Activated T-cell treated with anti-CD3 and anti-CD28 coated beads, Interleukin-2, amount 50 U/mL, for 48 hours (primary cell): ENCODE measurements at places on chromosomes 16 and 17.
A peak's percentile ranks its signal among the peaks of the same experiment; 100 is the strongest.

DNA sequence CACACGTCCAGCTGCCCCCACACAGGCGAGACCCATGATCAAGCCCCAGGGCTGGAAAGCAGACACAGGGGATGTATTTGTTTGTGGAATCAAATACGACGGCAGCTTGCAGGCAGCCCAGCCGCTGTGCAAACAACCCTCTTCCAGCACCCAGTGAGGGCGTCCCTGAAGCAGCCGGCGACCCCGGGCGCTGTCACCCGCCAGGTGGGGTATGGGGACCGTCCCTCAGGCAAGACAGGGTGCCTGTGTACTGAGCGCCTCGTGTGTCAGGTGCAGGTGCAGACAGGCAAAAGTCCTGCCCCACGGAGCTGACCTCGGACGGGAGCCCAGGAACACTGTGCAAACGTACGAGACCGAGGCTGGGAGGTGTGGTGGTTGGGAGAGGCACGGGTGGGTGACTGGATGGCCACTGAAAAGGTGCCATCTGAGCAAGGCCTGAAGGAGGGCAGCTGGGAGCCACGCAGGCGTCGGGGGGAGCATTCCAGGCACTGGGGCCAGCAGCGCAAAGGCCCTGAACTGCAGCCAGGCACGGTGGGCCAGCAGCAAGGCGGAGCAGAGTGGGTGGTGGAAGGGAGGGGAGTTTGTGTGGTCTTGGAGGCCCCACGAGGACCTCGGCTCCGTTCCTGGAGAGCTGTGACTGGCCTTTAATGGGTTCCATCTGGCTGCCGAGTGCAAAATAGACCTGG, 48.5 kb downstream of the CBFA2T3 start:
- DNase-seq, result no peak

GRCh38 chr16:56849690-56850680, 15.0 kb upstream of the SLC12A3 start:
- DNase-seq, result no peak

DNA sequence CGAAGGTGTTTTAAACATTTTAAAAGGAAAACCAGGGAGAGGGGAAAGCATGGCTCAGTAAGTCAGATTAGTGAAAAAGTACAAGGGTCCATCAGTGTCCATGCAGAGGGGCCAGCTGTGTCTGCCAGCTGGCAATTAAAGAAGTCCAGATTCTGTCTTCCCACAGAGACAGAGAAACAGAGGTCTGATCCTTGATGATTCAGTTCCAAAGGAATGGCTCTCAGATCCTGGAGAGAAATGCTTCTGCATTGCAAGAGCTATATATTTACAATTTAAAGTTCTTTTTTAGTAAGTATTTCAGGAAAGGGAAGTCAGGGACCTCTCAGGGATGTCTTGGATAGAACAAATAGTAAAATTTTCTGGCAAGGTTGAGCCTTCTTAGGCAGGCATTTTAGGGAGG, 56.2 kb downstream of the HSD17B2 start:
- DNase-seq, result no peak

DNA sequence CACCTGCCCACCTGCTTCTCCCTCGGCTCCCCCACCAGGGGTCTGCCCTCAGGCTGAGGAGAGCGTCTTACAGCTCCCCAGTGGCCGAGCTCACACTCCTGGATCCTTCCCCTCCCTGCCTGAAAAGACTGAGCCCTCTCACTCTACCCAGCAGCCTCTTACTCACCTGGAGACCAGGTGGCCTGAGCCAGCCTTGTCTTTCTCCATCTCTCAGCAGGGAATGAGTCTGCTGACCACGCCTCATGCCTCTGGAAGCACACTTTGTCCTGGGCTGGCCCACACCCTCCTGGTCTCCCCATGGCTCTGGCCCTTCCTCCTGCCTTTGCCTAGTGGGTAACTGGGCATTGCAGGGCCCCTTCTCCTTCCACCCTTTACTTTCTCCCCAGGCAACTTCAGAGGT, 177.2 kb downstream of the ENGASE start:
- no peak for DNase-seq

- peak; percentile 69 for DNase-seq
These were observed 1.9 kb upstream of the NFAT5 start for GRCh38 chr16:69563605-69564580.

DNA sequence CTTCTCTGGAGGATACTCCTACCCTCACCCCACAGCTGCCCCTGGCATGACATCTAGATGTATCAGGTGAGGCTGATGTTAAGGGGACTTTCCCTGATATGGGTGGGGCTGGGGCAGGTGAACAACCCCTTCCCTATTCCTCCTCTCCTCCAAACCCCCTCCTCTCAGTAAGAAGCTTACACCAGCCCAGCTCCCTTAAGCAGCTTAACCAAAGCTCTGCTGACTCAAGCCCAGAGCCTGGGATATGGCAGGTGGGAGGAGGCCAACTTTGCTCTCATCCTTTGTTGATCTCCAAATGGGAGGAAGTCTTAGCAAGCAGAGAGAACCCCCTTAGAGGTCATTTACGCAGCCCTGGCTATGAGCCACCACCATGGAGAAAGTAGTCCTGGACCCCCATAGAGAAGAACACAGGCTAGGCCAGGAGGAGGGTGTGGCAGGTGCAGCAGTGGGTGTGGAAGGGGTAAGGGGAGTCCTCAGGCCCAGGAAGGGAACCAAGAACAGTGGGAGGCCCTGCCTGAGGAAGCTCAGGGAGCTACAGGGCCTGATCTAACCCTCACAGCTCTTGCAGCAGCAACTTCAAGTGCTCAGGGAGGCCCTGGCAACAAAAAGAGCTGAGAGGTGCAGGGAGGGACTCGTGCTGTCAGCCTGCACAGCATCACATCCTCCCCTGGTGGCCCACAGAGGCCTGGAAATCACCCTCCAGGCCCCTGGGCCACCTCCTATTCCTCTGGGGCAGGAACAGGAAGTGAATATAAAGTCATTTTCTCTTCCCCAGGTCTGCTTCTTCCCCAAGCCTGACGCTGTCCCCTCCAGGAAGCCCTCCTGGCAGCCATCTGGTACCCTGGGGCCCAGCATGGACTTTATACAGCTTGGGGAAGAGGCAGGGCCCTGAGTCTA, 2.9 kb downstream of the UNC119 start:
- DNase-seq, result peak; percentile 67

- DNase-seq, result no peak
These were observed 10.9 kb upstream of the RAB11FIP3 start for GRCh38 chr16:414395-415169.

- no peak for DNase-seq
These were observed 47.4 kb upstream of the ATF7IP2 start for GRCh38 chr16:10338426-10338825.

DNA sequence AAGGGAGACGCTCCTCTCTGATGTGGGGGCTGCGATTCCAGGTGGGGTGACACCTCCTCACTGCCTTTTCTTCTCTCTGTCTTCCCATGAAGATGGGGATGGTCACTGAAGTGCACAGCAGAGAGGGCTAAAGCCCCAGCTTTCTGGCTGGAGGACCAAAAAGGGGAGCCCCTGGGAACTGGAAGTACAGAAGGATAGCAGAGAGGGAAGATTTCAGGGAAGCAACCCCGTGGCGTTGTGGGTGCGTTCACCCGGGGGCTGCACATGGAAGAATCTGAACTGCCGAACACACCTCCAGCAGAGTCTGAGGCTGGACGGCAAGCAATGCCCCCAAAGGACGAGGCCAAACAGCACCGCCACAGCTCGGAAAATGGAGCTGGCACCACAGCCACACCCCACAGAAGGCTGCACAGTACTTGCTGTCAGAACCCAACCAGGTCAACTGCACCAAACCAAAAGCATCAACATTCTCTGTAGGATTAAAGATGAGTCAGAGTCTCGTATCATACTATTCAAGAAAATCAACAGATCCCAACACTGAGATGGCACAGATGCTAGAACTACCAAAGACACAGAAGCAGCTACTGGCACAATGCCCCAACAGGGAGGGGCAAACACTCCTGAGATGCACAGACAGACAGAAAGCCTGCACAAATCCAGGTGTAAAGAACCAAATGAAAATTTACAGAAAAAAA, 49.9 kb downstream of the MAP1LC3B start:
- no peak for DNase-seq

DNA sequence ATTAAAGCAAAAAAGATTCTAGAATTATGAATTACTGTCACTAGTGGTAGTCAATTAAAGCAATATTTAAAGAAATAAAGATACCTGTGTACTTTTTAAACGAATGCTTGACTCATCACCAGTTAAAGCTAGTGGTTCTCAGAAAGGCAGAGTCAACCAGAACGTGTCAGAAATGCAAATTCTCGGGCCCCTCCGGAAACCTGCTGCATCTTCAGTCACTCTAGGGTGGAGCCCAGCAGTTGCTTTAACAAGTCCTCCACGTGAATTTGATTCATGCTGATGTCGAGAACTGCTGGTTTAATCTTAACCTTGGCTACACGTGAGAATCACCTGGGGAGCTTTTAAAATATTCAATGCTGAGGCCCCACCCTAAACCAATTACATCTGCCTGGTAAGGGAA, 169.8 kb upstream of the SDK2 start:
- no peak for DNase-seq

DNA sequence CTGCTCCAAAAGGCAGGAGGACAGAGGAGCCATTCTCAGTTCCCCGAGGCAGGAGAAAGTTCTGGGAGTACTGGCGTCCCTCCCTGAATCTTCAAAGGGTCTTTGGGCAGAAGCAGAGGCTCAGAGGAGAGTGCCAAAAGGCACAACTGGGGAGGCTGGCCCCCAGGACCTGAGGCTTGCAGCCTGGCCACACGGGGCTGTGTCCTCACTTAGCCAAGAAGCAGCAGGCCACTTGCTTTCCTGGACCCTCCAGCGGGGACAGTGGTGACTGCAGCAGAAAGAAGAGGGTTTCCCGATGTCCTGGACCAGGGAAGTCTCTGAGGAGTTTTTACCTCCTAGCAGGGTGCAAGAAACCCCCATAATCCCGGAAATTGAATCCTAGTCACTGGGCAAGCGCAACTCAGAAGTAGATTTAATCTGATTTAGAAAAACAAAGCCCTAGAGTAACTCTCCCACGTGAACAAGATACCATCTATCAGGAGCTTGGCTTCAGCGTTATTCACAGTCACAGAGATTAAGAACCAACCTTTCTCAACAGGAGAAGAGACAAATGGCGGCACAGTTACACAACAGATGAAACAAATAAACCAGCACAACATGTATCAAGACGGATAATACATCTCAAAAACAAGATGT, 25.5 kb upstream of the BCO1 start:
- DNase-seq, result no peak

- DNase-seq, result no peak
These were observed 258.1 kb downstream of the FTO start for GRCh38 chr16:53962041-53962440.

- no peak for DNase-seq
These were observed 375 bp downstream of the SLC25A11 start for GRCh38 chr17:4939546-4939795.

- no peak for DNase-seq
These were observed 230.4 kb downstream of the PARN start for GRCh38 chr16:14399378-14400284.

GRCh38 chr17:41418116-41418860, 6.1 kb downstream of the KRT37 start:
- no peak for DNase-seq

DNA sequence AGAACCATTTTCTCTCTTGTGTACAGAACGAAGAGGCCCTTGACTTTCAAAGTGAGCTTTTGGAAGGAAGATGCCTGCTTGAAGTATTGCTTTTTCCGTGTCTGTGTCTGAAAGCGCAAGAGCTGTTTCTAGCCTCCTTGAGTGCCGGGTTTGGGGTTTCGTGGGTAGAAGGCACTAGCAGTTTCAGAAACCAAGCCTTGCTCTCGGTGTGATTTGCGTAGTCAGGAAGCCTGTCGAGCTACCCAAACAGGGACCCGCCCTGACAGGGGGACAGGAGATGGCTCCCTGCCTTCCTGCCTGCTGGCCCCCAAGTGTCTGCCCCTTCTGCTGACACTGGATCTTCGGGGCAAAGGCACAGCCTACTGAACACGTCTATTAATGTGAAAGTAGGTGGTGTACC, 322.0 kb downstream of the MAF start:
- peak; percentile 73 for DNase-seq
